ENCODE measurements at places on chromosomes 12 and 14.

DNA sequence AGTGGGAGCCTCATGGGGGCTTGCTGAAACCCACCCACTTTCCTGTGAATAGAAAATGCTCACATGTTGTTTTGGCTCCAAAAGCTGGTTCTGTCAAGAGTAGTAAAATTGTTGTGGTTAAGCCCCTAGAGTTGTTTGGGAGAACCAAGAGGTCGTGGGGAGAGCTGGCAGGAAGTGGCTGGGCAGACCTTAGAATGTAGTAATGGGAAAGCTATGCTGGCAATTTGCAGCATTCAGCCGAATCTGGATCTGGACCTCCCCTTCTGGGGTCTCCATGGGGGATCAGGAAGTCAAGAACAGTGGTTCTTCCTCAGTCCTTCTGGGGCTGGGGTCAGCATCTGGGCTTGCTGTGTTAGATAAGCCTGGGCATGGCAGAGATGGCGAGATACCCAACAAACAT lies 150.6 kb upstream of the TBX3 start:
- DNase-seq = peak; percentile 21

GRCh38 chr12:107622001-107622400 lies 63.6 kb upstream of the PWP1 start:
- DNase-seq = peak; percentile 20

- no peak for DNase-seq
These were observed 935 bp upstream of the ADSS1 start for GRCh38 chr14:104722938-104723650.

DNA sequence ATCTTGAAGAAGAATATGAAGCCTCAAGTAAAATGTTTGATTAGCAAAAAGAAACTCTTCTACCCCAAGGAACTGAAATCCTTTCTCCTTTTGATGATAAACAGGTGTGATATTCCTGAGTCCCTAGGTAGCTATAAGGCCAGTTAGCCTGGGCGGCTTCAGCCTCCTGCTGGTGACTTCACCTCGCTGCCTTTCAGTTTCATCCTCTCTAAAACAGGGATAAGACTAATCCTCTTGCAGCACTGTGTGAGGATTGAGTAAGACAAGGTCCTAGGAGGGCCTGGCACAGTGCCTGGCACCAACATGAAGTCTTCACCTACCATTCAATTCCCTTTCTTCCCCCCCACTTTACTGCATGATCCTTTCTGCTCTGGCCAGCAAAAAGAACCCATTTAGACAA lies 42.1 kb downstream of the CIT start:
- no peak for DNase-seq

- DNase-seq = no peak
These were observed 73.2 kb downstream of the DCAF5 start for GRCh38 chr14:69079747-69080146.

DNA sequence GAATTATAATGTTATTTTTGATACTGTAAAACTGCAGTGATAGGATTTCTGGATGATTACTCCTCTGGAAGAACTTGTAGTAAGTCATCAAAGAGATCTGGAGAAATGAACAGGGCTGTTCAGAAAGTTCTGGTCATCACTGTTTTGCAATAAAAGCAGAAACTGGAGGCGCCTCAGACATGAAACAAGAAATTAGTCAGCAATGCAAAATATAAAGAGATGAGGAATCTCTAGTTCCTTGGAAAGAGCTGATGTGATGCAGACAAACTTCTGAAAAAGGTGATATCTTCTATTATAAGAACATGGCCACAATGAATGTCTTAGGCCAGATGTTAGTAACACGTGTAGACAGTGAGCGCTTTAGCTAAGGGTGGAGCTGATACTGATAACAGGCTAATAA lies 9.5 kb downstream of the ACIN1 start:
- DNase-seq = no peak

- DNase-seq = peak; percentile 12
These were observed 9.3 kb upstream of the PTHLH start for GRCh38 chr12:27981874-27982273.

DNA sequence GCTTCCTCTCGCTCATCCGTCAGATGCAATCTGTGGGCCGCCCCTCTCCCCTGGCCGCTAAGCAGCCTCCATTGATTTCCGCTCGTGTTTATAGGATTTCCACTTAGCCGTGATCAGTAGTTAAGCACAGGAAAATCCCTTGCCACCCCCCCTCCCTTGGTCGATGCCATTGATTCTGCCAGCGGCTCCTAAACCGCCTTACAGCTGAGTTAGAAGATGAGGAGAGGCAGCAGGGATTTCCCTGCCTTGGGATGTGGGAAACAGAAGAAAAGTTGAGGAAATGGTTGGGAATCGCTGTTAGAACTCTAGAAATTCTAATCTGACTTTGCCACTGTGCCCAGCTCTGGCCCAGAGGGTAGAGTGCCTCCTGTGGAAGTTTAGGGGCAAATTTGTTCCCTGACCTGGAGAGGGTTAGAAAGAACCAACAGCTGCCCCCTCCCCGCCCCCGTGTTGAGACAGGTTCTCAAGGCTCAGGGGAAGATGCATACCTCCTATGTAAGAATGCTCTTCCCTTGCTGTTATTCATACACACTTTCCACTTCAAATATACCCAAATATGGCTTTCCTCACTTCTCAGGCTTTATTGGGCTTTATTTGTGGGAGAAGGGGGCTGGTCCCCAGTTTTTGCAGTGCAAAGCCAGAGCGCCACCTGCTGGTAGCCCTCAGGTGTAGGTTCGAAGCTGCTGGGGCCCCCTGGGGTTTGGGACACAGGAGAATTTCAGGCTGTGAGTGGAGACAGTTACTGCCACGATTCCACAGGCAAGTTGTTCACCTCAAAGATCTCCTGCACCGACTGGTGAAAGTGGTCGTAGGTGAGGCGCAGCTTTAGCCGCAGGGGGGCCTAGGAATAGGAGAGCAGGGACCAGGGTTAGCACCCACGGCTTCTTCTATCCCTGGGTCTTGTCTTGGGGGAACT lies 3.2 kb downstream of the THTPA start:
- peak; percentile 75 for DNase-seq

GRCh38 chr12:97921979-97922722 lies 459.5 kb downstream of the RMST start:
- DNase-seq = peak; percentile 80

GRCh38 chr12:88141425-88141773 lies 489 bp downstream of the CEP290 start:
- DNase-seq = no peak

- no peak for DNase-seq
These were observed 277.0 kb upstream of the GARIN6 start for GRCh38 chr12:99370421-99371138.

GRCh38 chr14:32006263-32007110 lies 70.6 kb upstream of the ARHGAP5 start:
- DNase-seq = no peak

DNA sequence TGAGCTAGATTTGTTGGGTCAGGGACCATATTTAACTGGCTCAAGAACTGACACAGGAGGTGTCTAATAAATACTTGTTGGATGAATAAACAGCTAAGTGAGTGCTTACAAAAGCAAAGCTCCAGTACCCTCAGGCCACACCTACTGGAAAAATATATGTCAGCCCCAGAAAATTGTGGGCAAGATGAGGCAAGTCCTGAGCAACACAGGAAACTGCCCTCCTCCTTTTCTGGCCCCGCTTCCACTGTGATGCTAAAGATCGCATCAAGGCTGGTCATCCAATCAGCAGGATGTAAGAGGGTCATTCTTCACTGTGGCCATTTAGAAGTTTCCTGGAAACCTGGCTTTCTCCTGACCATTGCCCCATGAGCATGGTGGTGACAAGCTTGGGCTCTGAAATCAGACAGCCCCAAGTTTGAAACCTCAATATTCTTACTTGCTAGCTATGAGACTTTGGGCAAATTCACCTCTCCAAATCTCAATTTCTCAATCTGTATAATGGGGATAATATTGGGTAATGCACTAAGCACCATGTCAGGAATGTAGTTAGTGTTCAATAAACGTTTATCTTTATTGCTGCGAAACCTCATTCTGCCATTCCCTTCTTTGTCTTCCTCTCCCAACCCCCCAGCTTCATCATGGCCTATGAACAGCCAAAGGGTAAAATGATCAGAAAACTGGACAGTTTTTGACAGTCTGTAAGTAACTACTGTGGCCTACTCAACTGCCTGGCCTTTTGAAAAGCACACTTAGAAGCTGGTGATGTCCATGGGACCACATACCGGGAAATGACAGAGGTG lies 139.3 kb upstream of the PZP start:
- DNase-seq = peak; percentile 34

- DNase-seq = no peak
These were observed 11.5 kb downstream of the PSMB5 start for GRCh38 chr14:23023022-23023794.

DNA sequence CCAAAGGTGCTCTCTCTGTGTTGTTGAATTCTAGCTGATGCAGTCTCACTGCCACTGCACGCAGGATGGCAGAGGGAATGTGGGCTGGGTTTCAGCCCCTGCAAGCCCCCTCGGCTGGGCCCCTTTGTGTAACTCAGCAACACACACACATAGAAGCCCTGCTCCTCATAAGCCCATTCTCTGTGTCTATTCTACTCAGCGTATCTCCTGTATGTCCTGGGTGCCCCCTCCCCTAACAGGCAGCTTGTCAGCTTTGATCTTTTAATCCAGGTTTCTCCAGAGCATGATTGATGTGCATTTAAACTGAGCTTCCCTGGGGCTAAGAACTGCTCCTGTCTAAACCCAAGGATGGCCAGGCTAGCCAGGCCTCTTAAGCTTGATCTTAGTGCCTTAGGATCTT lies 43.0 kb downstream of the SRRM4 start:
- no peak for DNase-seq

DNA sequence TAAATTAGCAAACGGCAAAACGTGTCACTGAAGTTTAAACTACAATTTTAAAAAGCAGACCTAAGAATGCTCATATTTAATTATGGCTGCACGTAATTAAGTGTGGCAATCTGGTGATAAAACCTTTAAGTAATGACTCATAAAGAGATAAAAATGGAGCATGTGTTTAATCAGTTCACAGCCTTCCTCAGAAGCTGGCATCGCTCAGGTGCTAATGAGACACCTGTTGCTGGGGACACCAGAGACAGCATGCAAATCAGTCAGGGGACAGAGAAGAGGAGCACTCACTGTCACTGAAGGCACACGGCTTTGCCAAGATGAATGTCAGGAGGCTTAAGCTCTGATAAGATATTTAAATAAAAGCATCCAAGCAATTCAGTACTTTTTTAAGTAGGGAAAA lies 840.3 kb downstream of the GALC start:
- DNase-seq = no peak

- no peak for DNase-seq
These were observed 31.9 kb upstream of the FBXO34 start for GRCh38 chr14:55239320-55239719.

DNA sequence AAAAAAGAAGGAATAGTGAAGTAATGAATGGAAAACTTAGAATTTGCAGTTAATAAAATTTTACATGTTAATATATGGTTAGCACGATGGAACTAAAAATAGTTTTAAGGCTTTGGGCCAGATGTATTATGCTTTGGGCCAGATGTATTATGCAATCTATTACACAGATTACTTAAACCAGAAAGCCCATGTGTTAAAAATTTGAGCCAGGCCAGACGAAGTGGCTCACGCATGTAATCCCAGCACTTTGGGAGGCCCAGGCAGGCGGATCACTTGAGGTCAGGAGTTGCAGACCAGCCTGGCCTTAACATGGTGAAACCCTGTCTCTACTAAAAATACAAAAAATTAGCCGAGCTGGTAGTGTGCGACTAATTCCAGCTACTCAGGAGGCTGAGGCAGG lies 17.2 kb downstream of the IFT81 start:
- DNase-seq = no peak

DNA sequence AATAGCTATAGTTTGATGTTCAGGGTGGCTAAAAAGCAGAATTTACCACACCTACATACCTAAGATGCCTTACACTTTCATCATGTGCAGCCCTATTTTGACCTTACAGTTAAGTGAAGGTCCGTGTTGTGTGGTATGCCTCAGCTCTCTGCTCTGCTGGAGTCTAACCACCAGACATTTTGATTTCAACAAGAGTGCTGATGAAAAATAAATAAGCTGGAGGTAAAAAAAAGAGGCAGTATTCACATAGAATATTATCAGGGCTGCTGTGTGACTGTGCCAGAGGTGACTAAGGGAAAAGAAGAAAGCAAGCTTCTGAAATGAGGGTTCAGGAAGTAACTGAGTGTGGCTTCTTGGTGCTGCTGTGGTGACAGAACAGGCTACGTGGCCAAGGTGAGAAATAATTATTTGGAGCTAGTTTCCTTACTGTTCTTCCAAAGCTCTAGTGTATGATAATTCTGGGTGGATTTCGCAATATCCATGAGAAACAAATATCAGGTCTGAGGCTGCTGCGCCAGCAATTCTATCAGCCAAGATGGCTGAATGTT lies 188.8 kb downstream of the STXBP6 start:
- peak; percentile 88 for DNase-seq

DNA sequence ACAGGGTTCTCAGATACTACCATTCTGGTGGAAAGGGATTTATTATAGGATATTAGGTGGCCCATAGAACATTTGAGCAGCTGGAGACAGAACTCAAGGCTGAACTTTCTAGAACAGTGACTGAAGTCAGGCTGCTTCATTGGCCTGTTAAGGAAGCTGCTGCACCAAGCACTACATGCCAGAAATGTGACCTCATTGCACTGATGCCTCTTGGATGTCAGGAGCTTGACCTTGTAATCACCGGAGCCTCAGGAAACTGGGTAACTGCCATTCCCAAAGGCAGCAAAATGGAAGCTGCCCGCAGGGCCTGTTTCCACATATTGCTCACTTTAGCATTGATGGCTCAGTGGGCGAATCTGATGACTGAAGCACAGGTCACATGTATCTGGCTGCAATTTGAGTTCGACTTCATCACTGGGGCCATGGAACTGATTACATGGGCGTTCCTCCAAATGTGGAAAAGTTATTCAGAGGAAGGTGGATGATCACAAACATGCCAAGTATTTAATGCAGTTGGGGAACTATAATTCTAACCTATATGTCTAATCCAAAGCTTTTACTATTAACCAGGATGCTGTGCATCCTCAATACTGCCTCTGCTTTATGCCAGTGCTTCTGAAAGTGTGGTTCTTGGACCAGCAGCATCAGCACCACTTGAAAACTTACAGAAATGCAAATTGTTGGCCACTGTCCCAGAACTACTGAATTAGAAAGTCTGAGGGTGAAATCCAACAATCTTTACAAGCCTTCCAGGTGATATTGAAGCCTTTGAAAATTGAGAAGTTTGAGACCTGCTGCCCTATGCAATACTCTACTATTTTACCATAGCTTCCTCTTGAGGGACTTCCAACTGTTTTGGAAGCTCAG lies 337.2 kb upstream of the NAV3 start:
- peak; percentile 38 for DNase-seq

- peak; percentile 81 for DNase-seq
These were observed 185.8 kb downstream of the EGLN3 start for GRCh38 chr14:33764876-33765650.

All from astrocyte of the hippocampus (primary cell).